ENCODE measurements at places on chromosomes 5 and 9. TPM values are rescaled to one million over a fixed set of nuclear protein-coding genes. Genes with fewer than 3 reads are reported as not detected.

TMEM174 gene
- not detected for total RNA-seq

SEMA6A gene
- not detected for total RNA-seq

PCDHA5 gene
- not detected for total RNA-seq

BTNL8 gene
- not detected for total RNA-seq

BARHL1 gene
- not detected for total RNA-seq

CRHBP gene
- not detected for total RNA-seq

RABGAP1 gene
- total RNA-seq: 20.7 TPM

C1QTNF3 gene
- 1.3 TPM for total RNA-seq

ESM1 gene
- not detected for total RNA-seq

FOXD1 gene
- total RNA-seq: 0.46 TPM

KIF20A gene
- total RNA-seq: 37.5 TPM

RELL2 gene
- 35.2 TPM for total RNA-seq

EQTN gene
- total RNA-seq: not detected

PRUNE2 gene
- 0.40 TPM for total RNA-seq

GABRA1 gene
- total RNA-seq: not detected

PCDHGA7 gene
- total RNA-seq: 0.06 TPM

CCDC152 gene
- 13.4 TPM for total RNA-seq

CD14 gene
- total RNA-seq: 0.70 TPM

TMEM141 gene
- total RNA-seq: 53.3 TPM

CCNJL gene
- total RNA-seq: 0.13 TPM

PCDHB8 gene
- total RNA-seq: not detected

CCDC192 gene
- total RNA-seq: not detected

TCF7 gene
- total RNA-seq: 24.4 TPM

CCNI2 gene
- total RNA-seq: 10.2 TPM

MPDZ gene
- total RNA-seq: not detected

CAMK2A gene
- total RNA-seq: not detected

PTPN3 gene
- total RNA-seq: 0.96 TPM

KLF9 gene
- 22.0 TPM for total RNA-seq

SOX30 gene
- total RNA-seq: 0.15 TPM

RMRP gene
- total RNA-seq: 9,117 TPM

PLPPR1 gene
- total RNA-seq: not detected
